ENCODE measurements at places on chromosomes 6 and 20.

DNA sequence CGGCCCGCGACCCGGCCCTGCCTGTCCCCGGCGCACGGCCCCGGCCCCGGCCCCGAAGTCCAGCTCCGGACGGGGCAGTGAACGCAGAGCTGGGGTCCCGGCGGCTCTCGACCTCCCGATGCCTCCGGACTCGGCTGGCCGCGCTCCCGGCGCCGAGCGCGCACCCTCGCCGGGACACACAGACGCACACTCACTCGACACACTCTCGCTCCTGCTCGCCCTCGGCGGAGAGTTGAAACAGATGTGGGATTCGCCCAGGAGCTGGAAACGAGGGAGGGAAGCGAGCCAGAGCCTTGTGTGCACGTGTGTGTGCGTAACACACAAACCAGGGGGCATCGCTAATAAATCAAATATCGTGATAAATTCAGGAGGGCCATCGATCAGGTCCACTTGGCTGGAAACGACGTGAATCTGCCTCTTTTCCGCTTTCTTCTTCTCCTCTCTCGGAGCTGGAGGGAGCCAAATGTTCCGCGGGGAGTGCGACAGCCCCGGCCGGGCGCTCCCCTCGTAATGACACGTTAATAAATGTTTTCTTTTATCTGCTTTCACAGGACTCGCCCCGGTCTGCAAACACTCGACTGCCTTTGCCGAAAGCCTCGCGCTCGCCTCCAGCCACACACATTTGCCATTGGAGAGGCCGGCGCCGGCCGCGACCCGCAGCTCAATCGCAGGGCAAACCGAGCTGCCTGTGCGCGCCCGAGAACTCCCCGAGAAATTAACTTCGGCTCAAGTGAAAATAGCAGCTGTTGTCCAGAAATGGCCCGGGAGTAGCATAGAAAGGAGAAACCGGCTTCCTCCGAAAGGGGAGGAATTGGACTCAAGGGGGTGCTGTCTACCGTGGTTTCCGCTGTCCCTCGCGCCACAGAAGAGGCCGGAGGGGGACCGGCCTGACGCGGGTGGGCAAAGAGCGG lies 828 bp upstream of the SULF2 start:
- DNase-seq, result peak; percentile 6

DNA sequence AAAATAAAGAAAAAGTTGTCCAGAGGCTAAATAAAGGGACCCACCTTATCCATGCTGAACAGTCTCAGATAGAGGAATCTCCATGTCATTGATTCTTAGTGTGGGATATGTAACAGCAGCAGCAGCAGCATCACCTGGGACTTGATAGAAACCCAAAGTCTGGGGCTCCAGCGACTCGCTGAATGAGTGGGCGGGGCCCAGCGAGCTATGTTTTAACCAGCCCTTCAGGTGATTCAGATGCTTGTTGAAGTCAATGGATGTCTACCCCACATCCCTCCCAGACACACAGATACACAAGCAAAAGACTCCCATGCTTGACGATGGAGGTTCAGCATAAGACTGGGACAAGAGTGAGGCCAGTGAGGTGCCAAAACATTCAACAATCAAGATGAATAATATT lies 298.6 kb downstream of the UBE3D start:
- no peak for DNase-seq

GRCh38 chr6:164569509-164569908 lies 739.9 kb downstream of the C6orf118 start:
- DNase-seq, result no peak

DNA sequence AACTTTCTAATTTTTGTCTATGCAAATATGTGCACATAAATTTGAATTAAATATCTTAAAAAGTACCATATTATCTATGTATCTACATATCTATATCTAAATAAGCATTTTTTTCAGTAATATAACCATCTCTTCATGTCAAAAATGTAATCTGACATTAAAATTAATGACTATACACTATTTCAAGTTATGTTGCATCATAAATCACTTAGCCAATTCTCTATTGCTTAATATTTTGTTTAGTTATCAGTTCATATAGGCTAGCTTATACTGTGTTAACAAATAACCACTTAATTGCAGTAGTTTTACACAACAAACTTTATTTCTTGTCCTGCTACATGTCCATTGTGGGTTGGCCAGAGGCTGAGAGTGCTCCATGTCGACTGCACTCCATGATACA lies 360.8 kb downstream of the EPM2A start:
- no peak for DNase-seq

DNA sequence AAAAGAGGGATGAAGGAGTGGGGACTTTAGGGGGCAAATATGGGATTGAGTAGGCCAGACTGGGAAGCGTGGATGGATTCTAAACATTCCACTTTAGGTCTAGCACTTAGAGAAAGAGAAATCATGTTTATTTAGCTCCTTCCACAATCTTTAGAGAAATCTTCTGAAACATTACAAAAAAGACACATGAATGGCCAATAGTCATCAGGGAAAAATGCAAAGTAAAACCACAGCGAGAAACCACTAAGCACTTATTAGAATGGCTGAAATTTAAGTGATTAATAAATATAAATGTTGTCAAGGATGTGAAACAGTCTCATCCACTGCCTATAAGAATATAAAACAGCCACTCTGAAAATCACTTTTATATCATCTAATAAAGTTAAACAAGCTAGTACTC lies 46.9 kb downstream of the HLA-A start:
- DNase-seq, result no peak

- DNase-seq, result no peak
Measured at GRCh38 chr6:91088515-91088914, 501.6 kb upstream of the MAP3K7 start.

- no peak for DNase-seq
Measured at GRCh38 chr6:168578036-168578435, 137.1 kb downstream of the SMOC2 start.

- no peak for DNase-seq
Measured at GRCh38 chr6:31581434-31582229, 592 bp downstream of the LTB start.

DNA sequence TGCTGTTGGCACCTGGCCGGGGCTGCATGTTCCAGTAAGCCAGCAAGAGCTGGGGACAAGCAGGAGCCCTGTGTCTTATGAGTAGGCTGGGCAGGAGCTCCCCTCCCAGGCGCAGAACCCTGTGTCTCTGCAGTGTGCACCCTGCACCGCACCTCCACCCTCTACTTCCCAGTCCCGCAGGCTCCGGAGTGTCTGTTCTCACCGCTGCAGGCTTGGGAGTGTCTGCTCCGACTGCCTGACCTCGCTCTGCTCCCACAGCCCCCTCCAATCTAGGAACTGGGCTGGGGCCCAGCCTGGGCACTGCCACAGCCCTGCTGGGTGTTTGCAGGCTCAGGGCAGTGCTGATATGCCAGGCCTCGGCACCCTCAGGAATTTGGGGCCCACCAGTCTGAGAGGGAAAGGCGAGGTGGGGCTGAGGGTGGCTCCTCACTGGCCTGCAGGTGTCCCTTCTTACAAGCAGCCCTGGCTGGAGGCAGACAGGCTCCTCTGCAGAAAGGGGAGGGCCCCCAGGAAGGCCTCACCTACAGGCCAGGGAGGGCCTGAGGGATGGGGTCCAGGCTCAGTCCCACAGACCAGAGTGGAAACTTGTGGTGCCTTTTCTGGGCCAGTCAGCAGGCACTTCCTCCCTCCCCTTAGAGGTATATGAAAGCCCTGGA lies 871.6 kb upstream of the GJE1 start:
- DNase-seq, result no peak

DNA sequence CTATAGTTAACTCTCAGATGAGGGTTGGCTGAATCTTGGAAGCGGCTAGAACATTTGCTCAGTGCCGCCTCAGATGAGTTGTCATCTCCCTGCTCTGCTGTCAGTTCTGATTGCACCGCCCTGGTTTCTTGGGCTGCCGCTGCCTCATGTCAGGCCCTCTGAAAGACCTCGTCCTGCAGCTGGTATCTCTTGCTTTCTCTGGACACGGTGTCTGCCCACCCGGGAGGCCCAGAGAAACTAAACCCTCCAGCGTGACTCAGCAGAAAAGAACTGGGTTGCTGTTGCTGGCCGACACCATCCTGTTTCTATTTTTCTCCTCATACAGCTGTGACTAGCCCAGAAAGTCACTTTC lies 355.4 kb downstream of the CD83 start:
- DNase-seq, result no peak

DNA sequence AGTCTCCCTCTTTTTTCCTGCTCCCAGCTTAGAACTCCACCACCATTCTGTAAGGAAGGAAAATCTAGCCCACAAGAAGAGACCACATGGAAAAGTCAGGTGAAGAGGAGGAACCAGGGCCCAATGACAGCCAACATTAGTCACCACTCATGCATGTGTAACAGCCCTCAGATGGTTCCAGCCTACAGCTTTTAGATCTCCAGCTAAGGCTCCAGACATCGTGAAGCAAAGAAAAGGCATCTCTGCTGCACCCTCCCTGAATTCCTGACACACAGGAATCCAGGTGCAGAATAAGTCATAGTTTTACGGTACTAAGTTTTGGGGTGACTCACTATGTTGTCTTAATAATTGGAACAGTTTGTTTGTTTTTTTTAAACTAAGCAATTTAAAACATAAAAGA lies 25.5 kb downstream of the DCDC2 start:
- DNase-seq, result no peak

DNA sequence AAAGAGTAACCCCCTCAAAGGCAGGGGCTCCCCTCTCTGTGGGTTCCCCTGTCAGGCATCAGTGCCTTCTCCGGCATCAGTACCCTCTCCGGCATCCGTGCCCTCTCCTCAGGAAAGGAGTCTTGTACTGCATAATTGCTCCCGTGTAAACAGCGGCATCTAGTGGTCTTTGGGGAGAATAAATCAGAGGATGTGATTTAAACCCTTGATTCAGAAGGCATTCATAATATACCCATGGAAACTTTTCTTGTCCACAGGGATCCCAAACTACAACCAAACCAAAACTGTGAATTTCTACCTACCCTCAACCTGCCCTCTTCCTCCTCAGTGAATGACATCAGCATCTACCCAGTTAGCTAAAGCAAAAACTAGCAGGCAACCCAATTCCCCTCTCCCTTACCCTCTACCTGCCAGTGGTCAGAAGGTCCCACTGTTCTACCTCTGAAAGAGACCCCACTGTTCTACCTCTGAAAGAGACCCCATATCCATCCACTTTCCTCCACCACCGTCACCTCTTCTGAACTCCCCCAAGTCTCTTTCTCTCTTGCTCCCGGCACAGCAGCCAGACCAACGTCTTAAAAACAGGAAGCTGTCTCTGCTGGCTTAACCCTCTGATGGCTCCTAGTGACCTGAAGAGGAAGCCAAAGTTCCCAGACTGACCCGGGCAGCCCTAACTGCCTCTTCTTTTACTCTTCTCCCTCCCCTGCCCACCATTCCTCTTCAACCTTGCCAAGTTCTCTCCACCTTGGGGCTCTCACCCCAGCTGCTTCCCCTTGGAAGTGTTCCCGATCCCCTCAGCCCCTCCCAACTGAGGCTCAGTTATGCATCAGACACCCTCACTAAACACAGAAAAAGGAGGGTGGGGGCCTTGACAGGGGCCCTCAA lies 27.2 kb downstream of the UBE2V1 start:
- peak; percentile 41 for DNase-seq

DNA sequence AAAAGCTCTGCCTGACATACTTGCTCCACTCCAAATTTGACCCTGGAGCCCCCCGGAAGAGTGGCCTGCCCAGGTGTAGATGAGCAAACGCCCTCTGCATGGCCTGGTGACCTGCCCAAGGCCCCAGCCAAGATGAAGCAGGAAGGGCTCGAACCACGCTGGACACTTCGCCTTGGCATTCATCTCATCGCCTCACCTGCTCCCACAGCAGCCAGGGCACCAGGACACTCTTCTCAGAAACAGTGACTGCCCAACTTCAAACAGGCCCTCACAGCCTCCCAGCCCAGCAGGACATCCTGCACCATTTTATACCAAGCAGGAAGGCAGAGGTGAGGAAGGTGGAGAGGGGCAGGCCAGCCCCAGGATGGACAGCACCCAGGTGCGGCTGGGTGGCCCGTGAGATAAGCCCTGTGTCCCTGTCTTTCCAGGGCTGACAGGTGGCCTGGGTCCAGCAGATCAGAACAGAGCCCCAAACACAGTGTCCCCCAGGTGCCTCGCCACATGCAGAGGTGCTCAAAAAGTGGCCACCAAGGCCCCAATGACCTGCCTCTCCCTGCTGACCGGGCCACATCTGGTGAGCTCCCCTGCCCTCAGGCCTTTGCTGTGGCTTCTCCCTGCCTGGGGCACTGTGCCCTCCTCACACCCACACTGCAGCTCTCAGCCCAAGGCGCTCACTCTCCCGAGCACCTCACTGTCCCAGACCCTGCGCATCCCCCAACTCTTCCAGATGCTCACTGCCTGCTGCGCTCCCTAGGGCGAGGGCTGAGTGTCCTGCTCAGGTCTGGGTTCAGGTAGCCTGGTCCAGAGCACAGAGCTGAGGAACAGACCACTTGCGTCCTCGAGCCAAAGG lies 7.2 kb downstream of the ACSS1 start:
- no peak for DNase-seq

- DNase-seq, result peak; percentile 10
Measured at GRCh38 chr6:116615937-116616736, at the start of gene RSPH4A. Gene RSPH4A, plus strand, starts transcription at chr6:116616479. Its CDS starts 145 bp downstream, at chr6:116616624.

- peak; percentile 94 for DNase-seq
Measured at GRCh38 chr20:50146732-50147662, 6.5 kb downstream of the PEDS1 start.

DNA sequence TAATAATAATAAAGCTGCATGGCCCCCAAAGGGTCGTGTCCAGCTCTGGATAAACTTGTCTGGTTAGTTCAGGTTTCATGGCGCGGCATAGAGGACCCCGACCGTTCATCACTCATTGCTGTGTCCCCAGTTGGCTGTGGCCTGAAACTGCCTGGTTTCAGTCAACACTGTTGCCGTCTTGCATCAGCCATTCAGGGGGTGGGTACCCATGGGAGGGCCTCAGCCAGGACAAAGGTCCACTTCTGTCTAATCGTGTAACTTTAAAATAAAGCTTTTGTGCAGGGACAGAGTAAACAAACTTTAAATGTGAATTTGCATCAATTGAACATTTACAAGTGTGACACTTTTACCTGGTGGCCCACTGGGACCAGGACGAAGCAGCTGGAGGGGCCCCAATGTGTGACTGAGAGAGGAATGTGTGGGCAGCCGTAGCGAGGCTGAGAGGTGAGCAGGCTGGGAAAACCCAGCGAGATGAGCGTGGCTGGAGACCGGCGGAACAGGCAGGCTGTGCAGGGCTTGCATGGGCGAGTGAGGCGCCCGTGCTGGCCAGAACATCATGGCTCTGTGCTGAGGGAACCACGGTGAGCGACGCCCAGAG lies 22.3 kb upstream of the UNC93A start:
- no peak for DNase-seq

GRCh38 chr6:74402781-74403180 lies 706.8 kb downstream of the CD109 start:
- no peak for DNase-seq

DNA sequence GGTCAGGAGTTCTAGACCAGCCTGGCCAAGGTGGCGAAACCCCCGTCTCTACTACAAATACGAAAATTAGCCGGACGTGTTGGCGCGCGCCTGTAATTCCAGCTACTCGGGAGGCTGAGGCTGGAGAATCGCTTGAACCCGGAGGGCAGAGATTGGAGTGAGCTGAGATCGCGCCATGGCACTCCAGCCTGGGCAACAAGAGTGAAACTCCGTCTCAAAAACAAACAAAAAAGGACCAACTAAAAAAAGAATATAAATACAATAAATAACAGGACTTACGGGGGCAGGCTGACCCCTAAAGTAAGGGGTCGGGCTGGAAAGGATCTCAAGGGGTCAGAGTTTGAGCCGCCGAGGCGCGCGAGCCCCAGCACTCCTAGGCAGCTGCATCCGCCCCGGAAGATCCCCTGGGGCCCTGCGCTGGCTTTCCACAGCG lies 509 bp upstream of the TPD52L2 start:
- DNase-seq, result no peak

- DNase-seq, result peak; percentile 81
Measured at GRCh38 chr20:58306421-58307261, 2.9 kb upstream of the RAB22A start.
